ENCODE measurements at places on chromosomes 5 and 9.

DNA sequence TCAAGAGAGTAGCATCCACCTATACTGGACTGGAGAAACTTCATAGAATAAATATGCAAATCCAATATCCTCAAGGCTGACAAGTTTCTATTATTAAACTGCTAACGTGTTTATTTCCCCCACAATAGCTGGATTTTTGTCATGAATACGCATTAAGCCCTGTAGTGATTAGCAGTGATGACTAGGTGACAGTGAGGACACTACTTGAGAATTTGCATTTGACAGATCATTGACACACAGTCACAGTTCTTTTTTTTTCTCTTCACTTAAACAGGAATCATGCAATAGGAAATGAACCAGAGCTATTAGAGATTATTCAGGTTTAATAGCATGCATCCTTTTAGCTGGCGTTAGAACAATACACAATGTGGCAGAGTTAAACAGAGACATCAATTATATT is 35.3 kb downstream of the MPDZ start:
- DNase-seq, result no peak

- DNase-seq, result no peak
Measured at GRCh38 chr5:150121448-150122157, 34.0 kb downstream of the PDGFRB start.

GRCh38 chr9:96817973-96818372 is 36.3 kb downstream of the ZNF782 start:
- DNase-seq, result no peak

GRCh38 chr9:4262735-4263141 is 37.1 kb downstream of the GLIS3 start:
- no peak for DNase-seq

DNA sequence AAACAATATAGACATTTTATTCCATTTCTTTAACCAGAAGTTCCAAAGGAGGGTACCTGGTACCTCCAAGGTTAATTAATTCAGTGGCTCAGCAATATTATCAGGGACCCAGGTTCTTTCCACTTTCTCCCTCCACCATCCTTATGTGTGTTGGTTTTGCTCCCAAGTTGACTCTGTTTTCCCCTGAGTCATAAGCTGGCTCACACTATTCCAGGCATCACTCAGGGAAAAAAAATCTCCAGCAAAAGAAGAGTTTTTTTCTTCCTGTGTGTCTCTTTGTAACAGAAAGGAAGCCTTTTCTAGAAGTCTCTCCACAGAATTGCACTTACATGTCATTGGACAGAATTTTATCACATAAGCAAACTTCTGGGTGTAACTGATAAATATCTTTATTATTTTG is 31.2 kb upstream of the GALNT10 start:
- no peak for DNase-seq

- DNase-seq, result no peak
Measured at GRCh38 chr9:83197591-83197990, 134.6 kb upstream of the RASEF start.

GRCh38 chr5:120449501-120449900 is 14.6 kb upstream of the PRR16 start:
- DNase-seq, result no peak
